Activated T-cell treated with anti-CD3 and anti-CD28 coated beads for 4 hours (primary cell): ENCODE measurements at places on chromosomes 4 and X.

GRCh38 chrX:54926978-54927377, 6.4 kb downstream of the TRO start:
- DNase-seq: no peak

- no peak for DNase-seq
Measured at GRCh38 chr4:91422011-91422410, 881.8 kb upstream of the GRID2 start.

DNA sequence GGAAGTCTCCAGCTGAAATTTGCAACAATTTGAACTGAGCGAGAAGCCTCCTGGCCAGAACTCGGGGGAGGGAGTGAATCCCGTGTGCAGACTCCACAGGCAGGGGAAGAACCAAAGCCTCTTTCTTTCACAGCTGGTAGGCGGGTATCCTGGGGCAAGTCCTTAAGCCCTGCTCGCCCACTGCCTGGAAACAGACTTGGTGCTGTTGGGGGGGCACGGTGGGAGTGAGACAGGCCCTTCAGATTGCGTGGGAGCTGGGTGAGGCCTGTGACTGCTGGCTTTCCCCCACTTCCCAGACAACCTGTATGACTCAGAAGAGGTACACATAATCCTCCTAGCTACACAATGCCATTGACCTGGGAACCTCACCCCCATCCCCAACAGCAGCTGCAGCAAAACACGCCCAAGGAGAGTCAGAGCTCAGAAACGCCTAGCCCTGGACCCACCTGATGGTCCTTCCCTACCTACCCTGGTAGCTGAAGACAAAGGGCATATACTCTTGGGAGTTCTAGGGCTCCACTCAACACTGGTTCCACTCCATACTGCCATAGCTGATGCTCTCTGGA, 22.4 kb upstream of the RLIM start:
- no peak for DNase-seq

DNA sequence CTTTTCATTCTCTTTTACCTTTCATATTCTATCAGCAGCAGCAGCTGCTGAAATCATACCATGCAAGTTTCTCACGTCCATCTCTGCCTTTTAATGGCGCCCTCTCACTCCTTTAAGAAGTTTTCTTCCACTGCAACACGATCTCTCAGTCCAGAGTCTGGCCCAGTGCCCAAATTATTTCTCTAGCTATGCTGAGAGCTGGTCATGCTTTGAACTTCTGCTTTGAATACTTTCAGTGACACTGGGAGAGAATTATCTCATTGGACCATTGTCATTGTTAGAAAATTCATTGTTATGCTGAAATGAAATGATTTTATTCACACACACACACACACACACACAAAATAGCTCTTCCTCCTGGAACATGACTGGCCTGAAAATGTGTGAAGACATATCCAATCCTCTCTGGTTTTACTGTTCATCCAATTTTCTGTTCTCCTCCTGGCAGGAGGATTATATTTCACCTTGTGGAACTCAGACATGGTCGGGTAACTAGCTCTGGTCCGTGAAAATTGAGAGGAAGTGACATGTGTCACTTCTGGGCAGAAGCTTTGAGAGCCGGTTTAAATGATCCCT, 1.3 kb upstream of the PDHA1 start:
- DNase-seq: no peak

GRCh38 chr4:86909546-86910295, 17.5 kb upstream of the C4orf36 start:
- DNase-seq: no peak

- DNase-seq: no peak
Measured at GRCh38 chr4:106569146-106570031, 200.8 kb upstream of the GIMD1 start.

- no peak for DNase-seq
Measured at GRCh38 chrX:20046864-20047263, 56.0 kb upstream of the BCLAF3 start.

- no peak for DNase-seq
Measured at GRCh38 chrX:155441097-155441496, 17.3 kb downstream of the F8A3 start.

GRCh38 chr4:59094505-59094904, 1984.3 kb upstream of the IGFBP7 start:
- DNase-seq: no peak

DNA sequence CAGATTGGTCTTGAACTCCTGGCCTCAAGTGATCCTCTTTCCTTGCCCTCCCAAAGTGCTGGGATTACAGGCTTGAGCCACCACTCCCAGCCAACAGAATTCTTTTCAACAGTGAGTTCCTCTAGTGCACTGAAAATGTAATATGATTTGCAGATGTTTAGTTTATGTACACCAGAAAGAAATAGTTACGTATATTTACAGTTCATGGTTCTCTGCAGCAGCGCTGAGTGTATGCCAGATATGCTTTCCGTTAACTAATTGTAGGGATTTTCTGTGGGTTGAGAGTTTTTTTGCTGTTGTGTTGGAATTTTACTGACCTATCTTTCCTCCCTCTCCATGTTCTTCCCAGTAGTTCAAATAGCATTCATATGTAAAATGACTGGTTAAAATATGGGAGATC, 44.0 kb downstream of the GAB1 start:
- DNase-seq: no peak

DNA sequence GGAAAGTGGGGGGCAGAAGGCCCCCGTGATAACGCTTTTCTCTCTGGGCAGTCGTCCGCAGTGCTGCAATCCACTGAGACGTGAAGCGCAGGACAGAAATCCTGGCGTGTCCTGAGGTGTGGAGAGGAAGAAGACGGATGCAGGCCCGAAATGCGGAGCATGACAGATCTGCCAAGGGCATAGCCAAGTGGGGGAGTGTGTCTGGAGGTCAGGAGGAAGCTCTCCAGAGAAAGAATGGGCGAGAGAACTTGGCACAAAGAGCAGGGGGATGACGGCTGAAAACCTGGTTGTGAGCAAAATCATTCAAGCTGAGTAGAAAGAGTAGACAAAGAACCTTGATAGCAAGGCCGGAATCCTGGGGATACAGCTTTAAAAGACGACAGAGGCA, 23.7 kb upstream of the HELT start:
- DNase-seq: no peak

DNA sequence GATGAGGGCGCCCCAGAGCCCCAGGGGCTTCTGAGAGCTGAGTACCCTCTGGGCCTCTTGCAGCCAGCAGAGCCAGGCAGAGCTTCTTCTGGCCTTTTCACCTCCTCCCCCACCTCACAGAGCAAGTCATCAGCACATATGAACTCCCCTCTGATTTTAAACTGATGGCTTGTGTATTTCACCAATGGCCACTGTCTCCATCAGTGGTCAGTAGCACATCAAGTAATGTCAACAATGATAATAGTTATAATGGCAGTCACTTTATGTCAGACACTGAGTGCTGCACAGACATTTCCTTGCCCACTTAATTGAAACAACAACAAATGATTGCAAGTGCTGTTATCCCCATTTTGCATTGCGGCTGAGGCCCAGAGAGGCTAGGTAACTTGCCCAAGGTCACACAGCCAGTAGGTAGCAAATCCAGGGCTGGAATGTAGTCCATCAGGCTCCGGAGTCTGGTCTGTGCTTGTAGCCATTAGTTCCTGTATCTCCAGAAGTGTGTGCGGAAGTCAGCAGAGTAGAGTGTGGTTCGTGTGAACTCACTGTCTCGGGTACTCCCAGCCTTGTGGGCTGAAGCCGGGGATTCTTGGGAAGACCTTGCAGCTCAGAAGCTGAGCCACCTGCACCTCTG, 3.0 kb downstream of the ATP2B3 start:
- no peak for DNase-seq

GRCh38 chr4:1568855-1569460, 115.2 kb downstream of the FAM53A start:
- DNase-seq: no peak

DNA sequence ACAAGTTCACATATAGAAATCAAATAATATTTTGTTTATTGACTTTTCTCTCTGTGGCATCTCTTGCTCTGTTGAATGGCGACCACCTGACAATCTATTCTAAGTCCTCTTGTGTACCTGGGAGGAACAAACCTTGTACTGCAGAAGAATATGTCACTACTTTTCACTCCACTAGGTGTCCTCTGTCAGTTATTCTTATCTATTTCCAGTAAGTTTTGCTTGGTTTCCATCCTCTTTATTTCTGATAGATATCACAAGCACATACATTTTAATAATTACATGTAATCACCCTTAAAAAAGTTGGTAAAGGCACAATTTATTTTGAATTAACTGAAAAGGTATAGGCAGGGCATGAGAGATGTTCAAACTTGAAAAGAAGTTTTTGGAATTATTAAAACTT, 238.4 kb downstream of the SNCA start:
- no peak for DNase-seq

DNA sequence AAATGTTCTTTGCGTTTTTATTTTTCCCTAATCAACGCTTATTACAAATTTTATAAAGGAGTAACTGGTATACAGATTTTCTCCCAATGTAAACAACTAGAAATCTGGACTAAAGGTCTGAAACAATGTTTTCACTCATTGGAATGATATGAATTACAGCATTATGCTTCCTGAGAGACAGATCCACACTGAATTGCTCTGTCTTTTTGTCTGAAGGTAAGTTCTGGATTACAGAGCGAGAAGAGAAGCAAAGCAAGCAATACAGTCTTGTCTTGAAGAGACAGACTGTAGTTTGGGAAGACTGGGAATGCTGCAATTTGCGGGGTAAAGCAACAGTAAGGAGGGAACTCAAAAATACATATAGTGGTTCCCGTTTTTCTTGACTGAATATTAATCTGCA, 262.2 kb upstream of the PABPC4L start:
- DNase-seq: no peak

DNA sequence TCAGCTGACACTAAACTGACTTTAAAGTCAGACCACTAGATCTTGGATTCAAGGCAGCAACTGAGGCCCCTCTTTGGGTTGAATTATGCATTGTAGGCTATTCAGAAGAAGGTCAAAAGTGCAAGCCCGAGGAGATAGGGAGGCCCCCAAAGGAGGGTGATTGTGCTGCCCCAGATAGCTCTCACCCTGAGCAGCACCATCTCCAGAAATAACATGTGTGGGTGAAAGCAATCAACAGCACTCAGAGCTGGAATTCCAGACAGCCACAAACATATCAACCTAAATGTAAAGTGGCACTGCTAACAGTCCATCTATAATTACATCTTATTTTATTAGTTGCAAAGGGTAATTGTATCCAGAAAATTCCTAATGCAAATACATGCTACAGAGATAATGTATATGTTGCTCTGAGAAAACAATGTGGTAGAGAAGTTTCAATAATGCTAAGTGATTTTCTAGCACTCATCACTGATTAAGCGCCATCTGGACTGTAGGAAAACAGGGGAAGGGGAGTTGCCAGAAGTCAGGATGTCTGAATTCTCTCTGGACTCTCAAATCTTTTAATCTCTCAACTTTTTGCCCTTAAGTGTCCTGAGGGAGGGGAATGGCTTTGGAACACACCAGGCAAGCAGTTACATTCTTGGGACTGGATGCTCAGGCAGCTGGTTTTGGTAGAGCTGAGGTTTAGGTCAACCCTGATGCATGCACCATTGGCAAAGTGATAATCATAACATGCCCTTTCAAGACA, 61.8 kb upstream of the SFRP2 start:
- DNase-seq: no peak

DNA sequence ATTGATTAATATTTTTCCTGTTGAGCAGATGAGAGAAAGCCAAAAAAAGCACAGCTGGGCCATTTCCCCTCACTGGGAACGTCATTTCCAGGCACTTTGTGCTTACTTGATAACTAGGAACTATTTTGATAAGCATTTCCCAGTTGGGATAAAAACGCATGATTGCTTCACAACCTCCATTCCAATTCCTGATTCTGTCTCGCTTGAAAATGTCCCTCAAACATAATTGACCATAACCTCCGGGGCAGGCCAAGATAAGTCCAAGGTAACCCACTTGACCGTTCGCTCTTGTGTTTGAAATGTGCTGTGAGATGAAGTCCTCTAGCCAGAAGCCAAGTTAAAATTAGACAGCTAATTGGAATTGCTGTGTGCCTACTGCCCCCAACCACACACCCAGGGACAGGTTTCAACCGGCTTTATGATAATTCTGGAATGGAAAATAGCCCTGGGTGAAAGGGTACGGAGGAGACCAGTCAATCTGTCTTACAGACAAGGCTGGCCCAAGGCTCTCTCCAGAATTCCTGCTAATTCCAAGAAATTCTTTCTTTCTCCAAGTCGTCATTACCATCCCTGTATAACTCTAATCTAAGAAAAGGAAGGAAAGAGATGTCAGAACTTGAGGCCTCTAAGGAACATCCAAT, 137.1 kb downstream of the MID1 start:
- DNase-seq: no peak

GRCh38 chrX:32937043-32937442, 274.3 kb downstream of the DMD start:
- DNase-seq: no peak

GRCh38 chr4:30916337-30917274, 196.4 kb downstream of the PCDH7 start:
- no peak for DNase-seq

GRCh38 chrX:134171661-134172587, 65.1 kb upstream of the CCDC160 start:
- DNase-seq: peak; percentile 27

DNA sequence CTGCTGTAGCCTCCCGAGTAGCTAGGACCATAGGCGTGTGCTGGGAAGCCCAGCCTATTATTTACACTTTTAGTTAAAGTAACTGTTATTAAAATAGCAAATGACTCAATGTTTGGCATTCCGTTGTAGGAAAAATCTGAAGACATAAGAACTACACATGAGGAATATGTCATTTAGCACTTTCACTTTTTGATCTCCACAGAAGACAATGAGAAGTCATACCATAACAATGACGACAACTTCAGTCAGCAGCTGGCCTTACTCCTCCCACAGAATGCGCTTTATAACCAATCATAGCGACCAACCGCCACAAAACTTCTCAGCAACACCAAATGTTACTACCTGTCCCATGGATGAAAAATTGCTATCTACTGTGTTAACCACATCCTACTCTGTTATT, 6.7 kb downstream of the GPR34 start:
- DNase-seq: no peak

DNA sequence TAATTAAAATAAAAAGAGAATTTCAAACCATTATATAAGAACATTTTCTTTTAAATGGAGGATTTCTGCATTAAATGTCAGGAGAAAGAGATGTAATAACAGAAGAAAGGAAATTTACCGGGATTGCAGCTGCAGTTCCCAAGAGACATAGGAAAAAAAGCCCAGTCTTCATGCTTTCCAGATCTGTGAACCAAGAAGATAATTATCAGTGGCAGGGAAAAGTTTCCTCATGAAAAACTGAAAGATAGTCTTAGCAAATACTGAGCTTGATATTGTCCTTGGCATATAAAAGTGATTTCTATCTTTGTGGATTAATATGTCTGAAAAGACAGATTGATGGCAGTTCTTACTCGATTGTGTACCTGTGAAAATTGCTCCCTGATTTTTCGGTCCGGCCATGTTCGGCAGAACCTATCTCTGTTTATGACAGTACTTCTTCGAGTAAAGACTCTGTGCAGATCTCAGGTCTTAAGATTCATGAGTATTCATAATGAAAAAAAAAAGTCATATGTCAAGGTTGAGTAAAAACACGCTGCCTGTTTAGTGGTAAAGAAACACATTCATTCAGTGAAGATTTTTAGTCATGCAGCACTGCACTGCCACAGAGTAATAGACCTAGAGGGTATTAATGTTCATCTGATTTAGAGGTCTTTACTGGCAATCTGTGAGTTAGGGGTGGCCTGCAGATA, 29.6 kb downstream of the SPARCL1 start:
- DNase-seq: no peak
